ENCODE measurements at places on chromosomes 4 and X. TPM values are rescaled to one million over a fixed set of nuclear protein-coding genes. Genes with fewer than 3 reads are reported as not detected.

DNA sequence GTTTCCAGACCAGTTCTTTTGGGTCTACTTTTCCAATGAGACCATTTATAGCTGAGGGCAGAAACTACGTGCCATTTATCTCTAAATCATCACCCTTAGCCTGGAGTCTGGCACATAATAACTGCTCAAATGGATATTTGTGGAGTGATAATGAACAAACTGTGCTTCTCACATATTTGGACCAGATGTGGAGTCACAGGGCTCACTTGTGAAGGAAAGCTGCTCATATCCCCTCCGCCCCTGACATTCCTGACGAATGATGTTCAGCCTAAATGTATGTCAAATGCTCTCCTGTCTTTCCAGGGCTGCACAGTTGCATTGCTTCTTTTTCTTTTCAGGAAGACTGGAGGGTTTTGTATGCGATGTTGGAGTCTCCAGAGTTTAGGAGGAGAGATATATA is 110.1 kb downstream of the GBA3 start:
- no peaks in the 10 kb centered on the region for H3K36me3 ChIP-seq
- DNase-seq: no peak
- no peak overlapping the region for H3K27ac ChIP-seq
- H3K4me3 ChIP-seq: no peak overlapping the region

- H3K4me3 ChIP-seq: no peak overlapping the region
- no peaks in the 10 kb centered on the region for H3K36me3 ChIP-seq
- H3K27me3 ChIP-seq: no peaks in the 10 kb centered on the region
- no peak overlapping the region for H3K27ac ChIP-seq
Observed at GRCh38 chr4:148226341-148226740, 215.9 kb downstream of the NR3C2 start.

DNA sequence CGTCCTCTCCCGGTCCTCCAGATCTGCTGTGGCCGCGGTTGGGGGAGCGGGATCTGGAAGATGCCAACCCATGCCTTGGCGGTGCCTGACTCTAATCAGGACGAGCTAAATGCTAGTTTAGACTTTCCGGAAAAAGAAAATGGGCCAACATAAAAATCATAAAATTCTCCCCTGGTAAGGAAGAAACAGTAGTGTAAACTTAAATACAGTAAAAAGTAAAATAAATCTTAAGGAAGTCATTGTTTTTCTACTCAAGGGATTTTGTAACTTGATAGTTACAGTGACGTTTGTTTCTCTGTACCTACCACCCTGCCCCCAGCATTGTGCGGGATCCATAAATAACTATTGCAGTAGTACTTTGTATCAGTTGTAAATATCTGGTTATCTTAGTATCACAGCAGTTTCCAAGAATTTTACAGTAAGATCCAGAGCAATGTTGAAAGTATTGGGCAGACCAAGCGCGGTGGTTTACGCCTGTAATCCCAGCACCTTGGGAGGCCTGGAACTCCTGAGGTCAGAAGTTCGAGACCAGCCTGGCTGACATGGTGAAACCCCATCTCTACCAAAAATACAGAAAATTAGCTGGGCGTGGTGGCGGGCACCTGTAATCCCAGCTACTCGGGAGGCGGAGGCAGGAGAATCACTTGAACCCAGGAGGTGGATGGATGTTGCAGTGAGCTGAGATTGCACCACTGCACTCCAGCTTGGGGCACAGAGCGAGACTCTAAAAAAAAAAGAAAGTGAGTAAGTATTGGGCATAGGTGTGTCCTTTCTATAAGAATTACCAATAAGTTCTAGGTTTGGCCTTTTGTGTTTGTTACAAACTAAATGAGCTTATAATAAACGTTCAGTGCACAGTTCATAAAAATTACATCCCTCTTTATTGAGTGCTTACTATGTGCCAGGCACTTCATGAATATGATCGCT is 1.0 kb upstream of the PLA2G12A start:
- peak overlapping the region; percentile 91 for H3K4me3 ChIP-seq
- H3K4me1 ChIP-seq: peaks cover 16% of the 10 kb centered on the region
- no peak for DNase-seq

GRCh38 chr4:89162496-89162895 is 51.2 kb downstream of the TIGD2 start:
- peaks cover 26% of the 10 kb centered on the region for H3K27me3 ChIP-seq
- no peaks in the 10 kb centered on the region for H3K4me1 ChIP-seq
- no peak for DNase-seq
- no peak overlapping the region for H3K4me3 ChIP-seq

- DNase-seq: no peak
- H3K27me3 ChIP-seq: no peaks in the 10 kb centered on the region
- no peaks in the 10 kb centered on the region for H3K4me1 ChIP-seq
- no peak overlapping the region for H3K27ac ChIP-seq
- no peak overlapping the region for H3K4me3 ChIP-seq
Observed at GRCh38 chrX:23978491-23978890, 48.5 kb downstream of the KLHL15 start.

- DNase-seq: no peak
- no peaks in the 10 kb centered on the region for H3K27me3 ChIP-seq
- no peak overlapping the region for H3K27ac ChIP-seq
- H3K4me1 ChIP-seq: peaks cover 14% of the 10 kb centered on the region
Observed at GRCh38 chrX:57902633-57903032, 7.6 kb downstream of the ZXDA start.

TBC1D8B gene
- total RNA-seq: 0.19 TPM

GPR101 gene
- 0.26 TPM for total RNA-seq

AFF2 gene
- 0.70 TPM for total RNA-seq

MAGEA4 gene
- total RNA-seq: not detected

TRPC5OS gene
- total RNA-seq: not detected

Data from activated CD4-positive, alpha-beta T cell treated with anti-CD3 and anti-CD28 coated beads, Interleukin-2, amount 10 ng/mL, durations not matched to agents 24 days and 14 days (primary cell).